Kidney tubule cell (primary cell): ENCODE measurements at places on chromosomes 7 and 10.

GRCh38 chr10:71184421-71184820 lies 27.9 kb upstream of the UNC5B start:
- no peak for DNase-seq

DNA sequence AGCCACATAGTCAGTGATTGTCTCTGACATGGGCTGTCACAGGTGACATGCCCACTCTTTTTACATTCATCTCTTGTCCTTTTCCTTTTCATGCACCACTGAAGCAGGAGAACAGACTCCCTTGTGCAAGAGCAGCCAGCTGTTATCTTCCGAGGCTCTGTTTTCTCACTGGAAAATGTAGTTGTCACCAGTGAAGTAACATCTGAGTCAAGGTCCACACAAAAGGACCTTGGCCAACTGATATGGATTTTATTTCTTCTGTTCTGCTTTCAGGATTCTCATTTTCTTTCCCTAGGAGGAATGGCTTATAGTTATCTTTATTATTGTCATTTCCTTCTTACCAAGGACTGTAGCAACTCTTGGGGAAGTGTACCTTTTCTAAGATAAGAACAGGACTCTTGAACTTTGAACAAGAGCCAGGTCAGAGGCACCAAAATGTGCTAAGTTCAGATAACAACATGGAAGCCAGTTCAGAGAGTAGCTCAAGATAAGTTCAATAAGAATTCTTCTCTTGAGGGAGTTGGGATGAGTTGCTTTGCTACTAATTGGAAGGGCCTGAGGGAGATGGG lies 22.7 kb downstream of the AVPI1 start:
- DNase-seq, result no peak

GRCh38 chr7:93409324-93409723 lies 165.2 kb downstream of the CALCR start:
- DNase-seq, result no peak

- DNase-seq, result no peak
Observed at GRCh38 chr7:140209866-140210609, 33.3 kb upstream of the KDM7A start.

DNA sequence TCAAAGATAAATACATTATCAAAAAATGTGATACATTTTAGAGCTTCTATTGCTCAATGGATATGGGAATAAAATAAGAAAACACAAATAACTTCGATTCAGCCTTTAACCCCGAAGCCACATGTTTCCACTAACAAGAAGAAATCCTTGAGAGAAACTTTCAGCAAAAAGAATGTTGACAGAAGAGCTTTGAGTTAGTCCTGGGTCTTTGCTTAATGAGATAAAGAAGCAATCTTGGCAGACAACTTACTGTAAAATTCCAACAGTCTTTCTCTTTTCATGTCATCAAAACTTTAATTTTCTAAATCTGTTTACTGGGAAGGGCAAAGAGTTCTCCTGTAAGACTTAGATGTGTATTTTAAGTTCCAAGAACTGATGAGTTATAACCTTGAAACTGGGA lies 810.2 kb downstream of the CNTNAP2 start:
- DNase-seq, result no peak

DNA sequence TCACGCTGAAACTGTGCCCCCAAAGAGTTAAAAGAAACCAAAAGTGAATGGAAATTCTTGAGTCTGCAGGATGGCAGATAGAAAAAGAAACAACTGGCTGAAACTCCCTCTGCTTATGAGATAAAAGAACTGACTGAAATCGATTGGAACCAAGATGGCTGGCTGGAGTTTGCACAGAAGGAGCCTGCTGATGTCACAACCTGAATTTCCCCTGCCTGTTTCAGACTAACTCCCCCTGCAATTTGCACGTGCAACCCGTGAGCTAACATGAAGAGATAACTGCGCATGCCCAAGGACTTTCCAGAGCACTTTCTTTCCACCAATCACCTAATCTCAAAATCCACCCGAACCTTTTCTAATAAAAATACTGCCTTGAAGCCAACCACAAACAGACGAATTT lies 435.5 kb downstream of the CALN1 start:
- DNase-seq, result no peak
